Activated naive CD4-positive, alpha-beta T cell (primary cell): ENCODE measurements at places on chromosomes 3 and 15.

GRCh38 chr3:30639937-30640336, 33.5 kb downstream of the TGFBR2 start:
- DNase-seq, result no peak

DNA sequence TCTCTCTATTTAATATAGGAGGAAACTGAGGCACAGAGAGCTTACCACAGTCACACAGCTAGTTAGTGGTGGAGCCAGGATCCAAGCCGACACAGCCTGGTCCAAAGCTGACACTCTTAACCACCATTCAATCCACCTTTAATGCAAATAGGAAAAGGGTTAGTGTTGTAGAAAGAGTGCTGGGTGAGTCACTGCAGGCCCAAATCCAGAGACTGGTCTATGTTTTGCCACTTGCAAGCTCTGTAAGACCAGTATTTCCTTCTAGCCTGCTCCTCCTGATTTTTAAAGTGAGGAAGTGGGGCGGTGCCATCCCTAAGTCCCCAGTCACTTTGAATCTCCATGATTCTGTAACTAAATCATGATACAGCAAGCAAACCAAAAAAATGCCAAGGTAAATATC, 111.0 kb downstream of the MECOM start:
- DNase-seq, result no peak

- no peak for DNase-seq
Observed at GRCh38 chr3:186849374-186849975, 7.0 kb downstream of the ADIPOQ start.

DNA sequence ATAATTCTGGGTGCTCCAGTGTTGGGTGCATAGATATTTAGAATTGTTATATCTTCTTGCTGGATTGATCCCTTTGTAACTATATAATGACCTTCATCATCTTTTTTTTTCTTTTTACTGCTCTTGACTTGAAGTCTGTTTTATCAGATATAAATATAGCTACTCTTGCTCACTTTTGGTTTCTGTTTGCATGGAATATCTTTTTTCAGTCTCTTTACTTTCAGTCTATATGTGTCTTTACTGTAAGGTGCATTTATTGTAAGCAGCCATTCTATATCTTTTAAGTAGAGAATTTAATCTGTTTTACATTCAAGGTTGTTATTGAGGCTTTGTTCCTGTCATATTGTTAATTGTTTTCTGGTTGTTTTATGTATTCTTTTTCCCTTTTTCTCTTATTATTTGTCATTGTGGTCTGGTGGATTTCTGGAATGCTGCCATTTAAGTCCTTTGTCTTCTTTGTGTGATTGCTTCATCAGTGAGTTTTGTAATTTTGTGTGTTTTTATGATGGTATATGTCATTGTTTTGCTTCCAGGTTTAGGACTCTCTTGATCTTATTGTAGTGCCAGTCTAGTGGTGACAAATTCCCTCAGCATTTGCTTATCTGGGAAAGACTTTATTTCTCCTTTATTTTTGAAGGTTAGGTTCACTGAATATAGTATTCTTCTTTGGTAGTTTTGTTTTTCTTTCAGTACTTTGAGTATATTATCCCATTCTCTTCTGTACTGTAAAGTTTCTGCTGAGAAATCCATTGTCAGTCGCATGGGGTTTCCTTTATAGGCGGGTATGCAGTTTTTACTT, 8.3 kb upstream of the PRR23C start:
- DNase-seq, result no peak

DNA sequence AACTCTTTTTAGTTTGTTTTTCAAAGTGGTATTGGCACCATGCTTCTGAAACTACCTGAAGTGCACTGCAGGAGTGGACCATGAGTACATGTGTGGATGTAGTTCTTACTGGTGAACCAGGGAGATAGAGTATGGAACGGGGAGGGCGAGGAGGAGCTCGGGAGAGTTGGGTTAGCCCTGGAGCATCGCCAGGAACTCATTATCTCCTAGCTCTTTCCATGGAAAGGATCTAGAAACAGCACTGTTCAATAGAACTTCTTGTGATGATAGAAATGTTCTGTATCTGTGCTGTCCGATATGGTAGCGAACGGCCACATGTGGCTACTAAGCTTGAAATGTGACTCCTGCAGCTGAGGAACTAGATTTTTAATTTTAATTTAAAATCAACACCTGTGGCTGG, 47.3 kb downstream of the VGLL4 start:
- no peak for DNase-seq
